ENCODE measurements at places on chromosomes 13 and 19.

DNA sequence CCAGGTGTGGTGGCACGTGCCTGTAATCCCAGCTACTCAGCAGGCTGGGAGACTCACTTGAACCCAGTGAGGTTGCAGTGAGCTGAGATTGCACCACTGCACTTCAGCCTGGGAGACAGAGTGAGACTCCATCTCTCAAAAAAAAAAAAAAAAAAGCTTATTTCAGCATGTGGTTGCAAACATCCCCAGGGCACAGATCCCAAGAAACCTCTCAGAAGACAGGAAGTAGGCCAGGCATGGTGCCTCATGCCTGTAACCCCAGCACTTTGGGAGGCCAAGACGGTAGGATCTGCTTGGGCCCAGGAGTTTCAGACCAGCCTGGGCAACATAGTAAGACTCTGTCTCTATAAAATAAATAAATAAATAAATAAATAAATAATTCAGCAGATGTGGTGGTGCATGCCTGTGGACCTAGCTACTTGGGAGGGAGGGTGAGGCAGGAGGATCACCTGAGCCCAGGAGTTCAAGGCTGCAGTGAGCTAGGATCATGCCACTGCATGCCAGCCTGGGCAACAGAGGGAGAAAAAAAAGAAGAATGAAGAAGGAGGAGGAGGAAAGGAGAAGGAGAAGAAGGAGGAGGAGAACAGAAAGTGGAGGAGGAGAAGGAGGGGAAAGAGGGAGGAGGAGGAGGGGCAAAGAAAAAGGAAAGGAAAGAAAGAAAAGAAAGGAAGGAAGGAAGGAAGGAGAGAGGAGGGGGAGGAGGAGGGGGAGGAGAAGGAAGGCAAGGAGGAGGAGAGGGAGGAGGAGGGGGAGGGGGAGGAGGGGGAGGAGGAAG lies 4.3 kb upstream of the LRRC8E start:
- no peak for DNase-seq

- no peak for DNase-seq
Measured at GRCh38 chr19:13262450-13262849, 112.2 kb downstream of the IER2 start.

GRCh38 chr19:2260341-2260805 lies 4.2 kb upstream of the JSRP1 start:
- DNase-seq: no peak

- no peak for DNase-seq
Measured at GRCh38 chr13:45410001-45410400, 8.2 kb downstream of the SLC25A30 start.

DNA sequence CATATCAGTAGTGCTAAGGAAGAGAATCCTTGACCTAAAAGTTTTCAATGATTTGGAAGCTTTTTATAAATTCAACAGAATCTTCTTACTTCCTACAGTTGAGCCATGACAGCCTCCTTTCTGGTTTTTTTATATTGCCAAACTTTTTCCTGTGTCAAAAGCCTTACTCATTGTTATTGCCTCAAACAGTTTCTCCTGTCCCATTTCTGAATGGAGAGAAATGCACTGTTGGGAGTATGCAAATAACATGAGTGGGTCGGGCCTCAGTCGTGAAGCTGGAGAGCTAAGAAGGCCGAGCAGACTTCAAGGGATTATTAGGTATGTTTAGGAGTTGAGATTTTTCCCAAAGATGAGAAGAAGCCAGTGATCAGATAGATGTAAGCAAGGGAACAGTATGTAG lies 766.4 kb upstream of the KLHL1 start:
- no peak for DNase-seq

- DNase-seq: no peak
Measured at GRCh38 chr13:113918580-113918979, 54.7 kb upstream of the GAS6 start.

- DNase-seq: no peak
Measured at GRCh38 chr13:106152047-106152446, 383.4 kb downstream of the EFNB2 start.

DNA sequence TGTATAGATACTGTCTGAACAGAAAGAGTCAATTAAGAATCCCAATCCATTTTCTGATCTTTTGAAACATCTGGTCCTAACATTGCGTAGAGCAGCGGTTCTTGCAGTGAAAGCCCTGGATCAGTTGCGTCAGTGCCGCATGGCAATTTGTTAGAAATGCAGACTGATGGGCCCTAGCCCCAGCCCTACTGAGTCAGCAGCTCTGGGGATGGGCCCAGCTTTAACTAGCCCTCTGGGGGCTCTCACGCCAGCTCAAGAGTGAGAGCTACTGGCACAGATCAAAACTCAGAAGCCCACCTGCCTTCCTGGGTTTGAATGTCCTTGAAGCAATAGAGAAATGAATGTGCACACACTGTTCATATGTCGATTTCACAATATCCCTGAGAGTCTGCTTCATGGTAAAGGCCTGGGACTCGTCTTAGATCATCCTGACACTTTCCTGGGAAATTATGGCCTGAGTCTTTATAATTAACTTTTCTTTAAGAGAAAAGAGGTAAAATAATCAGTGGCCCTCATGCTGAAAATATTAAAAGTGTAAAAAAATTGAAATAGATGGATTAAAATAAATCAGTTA lies 206.8 kb upstream of the TMTC4 start:
- no peak for DNase-seq

DNA sequence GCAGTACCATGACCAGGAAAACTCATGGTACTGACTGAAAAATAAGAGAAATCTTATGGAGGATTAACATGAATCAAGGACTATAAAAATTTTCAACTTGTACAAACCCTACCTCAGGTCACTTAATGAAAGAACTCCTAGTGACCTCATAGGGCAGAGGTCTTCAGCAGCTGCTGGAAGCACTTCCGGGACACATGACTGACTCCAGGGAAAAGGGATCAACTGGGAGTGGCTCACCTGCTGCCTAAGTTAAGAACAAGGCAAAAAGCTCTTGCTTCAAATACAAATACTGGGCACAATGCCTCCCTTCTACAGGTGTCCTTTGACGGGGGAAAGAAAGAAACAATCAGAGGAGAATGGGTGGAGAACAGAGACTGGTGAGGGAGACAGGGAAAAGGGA lies 18.6 kb downstream of the DOCK9 start:
- no peak for DNase-seq

- DNase-seq: no peak
Measured at GRCh38 chr13:102318233-102318632, 83.6 kb downstream of the FGF14 start.

GRCh38 chr19:925087-925525 lies 729 bp upstream of the ARID3A start:
- no peak for DNase-seq

DNA sequence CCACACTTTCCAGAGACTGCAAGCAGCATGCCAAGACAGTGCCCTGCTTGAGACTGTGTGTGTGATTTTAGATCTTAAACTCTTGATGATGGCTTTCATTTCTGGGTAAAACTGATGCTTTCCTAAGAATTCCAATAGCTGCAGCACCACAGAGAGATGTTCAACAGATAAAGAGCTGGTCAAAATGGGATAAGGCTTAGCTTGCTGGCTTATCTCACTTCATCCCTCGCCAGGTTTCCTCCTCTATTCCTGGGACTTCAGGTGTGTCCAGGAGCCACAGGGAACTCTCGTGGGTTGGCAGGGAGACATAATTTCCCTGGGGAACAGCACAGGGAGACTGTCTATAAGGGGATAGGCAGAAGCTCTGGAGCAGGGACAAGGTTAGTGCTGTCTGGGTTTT lies 137.3 kb downstream of the KCTD15 start:
- no peak for DNase-seq

DNA sequence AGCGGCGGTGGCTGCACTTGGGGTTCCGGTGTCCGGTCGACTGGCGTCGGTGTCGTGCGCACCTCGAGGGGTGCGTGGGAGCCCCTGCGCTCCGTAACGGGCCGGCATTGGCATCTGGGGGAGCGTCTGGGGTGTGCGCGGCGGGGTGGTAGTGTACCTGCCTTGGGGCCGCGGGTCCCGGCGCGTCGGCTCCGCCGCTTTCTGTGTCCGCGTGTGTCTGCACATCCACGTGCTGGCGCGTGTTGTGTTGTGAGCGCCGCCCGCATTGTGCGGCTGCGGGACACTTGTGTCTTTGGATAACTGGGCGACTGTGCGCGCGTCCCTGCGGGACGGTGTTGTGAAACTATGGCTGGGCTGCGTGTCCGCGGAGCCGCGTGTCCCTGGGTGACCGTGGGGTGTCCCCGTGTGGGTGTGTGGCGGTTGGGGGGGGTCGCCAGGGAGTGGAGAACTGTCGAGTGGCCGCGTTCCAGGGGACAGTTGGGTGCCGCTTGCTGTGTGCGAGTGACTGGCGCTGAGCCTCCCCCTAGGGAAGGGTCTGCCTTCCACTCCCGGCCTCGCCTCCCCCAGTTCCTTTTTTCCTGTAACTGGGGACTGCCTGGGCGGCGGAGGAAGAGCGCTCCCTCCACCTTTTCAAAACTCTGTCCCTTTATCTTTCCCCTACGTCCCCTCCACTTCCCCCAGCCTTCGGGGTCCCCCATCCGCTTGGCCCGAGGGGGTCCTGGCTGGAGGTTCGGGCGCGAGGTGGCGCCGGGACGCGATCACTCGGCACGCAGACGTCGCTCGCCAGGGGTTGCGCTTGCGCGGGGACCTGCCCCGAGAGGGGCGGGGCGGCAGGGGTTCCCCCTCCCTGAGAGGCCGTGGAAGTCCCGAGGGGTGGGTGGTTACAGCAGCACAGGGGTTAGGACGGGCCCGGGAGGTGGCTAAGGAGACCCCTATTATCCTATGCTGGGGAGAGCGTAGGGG lies 5.7 kb upstream of the NFIC start:
- DNase-seq: peak; percentile 62

DNA sequence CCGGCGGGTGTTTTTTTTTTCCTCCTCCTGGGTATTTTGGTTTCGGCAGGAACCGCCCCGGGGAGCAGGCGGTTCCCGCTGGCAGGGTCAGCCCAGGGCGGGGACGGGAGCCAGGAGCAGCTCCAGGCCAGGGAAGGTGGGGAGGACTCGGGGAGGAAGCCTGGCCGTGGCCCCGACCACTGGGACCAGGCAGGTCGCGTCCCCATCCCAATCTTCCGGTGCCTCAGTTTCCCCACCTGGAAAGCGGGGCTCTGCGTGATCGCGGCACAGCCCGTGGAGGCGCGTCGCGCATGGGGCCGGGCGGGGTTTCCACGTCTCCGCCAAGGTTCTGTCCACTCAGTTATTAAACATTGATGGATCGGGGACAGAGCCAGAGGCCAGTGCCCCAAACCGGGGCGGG lies 34.8 kb downstream of the IL12RB1 start:
- DNase-seq: no peak

DNA sequence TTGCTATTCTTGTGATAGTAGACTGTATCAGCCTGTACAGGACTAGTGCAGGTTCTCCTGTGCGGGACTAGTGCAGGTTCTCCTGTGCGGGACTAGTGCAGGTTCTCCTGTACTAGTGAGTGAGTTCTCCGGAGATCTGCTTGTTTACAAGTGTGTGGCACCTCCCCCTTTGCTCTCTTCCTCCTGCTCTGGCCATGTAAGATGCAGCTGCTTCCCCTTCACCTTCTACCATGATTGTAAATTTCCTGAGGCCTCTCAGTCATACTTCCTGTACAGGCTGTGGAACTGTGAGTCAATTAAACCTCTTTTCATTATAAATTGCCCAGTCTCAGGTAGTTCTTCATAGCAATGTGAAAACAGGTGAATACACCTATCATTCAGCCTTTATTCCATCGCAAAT lies 289.6 kb downstream of the TEX29 start:
- no peak for DNase-seq

- DNase-seq: no peak
Measured at GRCh38 chr19:29308977-29309590, 96.1 kb upstream of the UQCRFS1 start.

DNA sequence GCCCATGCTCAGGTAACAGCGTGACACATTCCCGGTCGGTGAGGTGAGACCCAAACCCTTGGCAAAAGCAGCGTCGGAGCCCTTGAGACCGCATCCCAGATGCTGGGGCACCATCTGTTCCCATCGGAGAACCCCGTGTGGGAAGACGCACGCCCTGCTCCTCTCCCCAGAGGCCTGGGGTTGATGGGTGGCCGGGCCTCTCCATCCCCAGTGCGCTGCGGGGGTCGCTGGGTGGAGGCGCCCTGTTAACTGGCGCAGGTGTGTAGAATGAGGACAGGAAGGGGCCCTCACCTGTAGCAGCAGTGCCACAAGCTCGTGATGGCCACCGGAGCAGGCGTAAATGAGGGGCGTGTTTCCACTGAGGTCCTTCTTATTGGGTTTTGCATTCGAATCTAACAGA lies 24.6 kb downstream of the PDCD5 start:
- no peak for DNase-seq

DNA sequence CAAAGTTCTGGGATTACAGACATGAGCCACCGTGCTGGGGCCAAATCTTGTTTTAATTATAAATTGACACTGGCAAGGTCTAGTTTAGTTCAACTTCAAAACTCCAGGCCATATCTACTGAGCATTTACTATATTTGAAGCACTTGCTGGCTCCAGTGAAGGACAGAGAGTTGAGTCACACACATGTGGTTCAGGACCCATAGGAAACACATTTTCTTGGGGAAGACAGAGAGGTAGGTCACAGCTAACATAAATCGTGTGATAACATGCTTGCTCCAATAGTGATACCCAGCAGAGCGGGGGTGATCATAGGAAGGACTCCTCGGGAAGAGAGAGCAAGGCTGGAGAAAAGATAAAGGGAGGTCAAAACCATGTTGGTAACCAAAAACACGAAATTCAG lies 170.6 kb upstream of the TSC22D1 start:
- DNase-seq: no peak

DNA sequence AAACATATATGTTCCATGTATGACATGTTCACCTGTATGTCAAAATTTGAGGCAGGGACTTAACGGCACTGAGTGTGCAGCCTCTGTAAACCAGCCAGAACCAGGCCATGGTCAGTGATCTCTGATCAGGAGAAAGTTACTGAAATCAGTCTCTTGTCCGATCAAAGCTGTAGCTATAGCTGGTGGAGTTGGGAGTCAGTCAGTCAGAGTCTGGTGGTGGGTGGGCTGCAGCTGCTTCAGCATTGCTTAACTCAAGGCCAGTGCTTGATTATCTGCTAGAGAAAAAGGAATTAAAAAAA lies 78.3 kb downstream of the ANKRD10 start:
- DNase-seq: no peak

- DNase-seq: no peak
Measured at GRCh38 chr13:110328573-110328972, 21.5 kb downstream of the COL4A2 start.

DNA sequence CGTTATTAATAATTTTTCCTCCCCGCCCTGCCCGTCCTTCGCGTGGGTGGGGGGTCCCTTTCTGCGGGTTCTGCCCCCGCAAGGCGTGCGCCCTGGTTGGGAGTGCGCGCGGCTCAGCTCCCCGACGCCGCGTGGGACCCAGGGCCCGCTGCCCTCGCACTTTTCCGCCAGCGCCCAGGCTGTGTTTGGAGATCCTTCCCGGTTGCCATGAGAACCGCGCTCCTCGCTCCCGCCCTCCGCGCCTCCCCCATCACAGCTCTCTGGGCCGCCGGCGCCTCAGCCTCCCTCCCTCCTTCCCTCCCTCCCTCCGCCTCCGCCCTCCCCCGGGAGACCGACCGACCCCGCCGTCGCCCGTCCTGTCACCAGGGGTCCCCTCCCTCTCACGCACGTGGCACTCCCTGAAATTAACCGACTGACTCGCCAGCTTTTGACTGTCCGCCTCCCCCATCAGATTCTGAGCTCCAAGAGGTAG lies 2.4 kb upstream of the SSBP4 start:
- DNase-seq: no peak

- DNase-seq: no peak
Measured at GRCh38 chr19:21439201-21439751, 42.3 kb downstream of the ZNF493 start.

GRCh38 chr13:47334173-47334572 lies 437.3 kb upstream of the HTR2A start:
- DNase-seq: no peak

Measured in activated naive CD8-positive, alpha-beta T cell treated with anti-CD3 and anti-CD28 coated beads, Interleukin-2, amount 50 U/mL, for 16 hours (primary cell).